ENCODE measurements at places on chromosomes 4 and X.

- DNase-seq = no peak
Measured at GRCh38 chrX:112025753-112026152, 56.8 kb downstream of the TRPC5 start.

DNA sequence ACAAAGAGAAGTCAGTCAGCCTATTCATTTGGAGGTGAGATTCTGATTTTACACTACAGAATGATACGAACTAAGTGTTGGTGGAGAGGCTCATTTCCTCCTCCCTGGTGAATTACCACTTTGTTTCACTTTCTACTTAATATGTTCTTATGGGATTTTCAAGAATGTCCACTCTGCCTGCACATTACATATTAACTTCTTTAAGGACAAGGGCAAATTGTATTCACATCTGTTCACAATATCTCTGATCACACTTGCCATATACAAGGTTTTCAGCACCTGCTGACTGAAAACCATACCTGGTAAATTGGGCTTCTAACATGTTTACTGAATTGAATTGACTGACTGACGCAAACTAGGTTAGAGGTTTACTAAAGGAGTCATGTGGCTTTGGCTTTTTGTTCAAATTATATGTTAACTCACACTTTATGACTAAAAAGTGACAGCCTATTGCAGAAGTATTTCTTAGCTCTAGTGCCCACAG, 188.4 kb upstream of the MBNL3 start:
- no peak for DNase-seq

DNA sequence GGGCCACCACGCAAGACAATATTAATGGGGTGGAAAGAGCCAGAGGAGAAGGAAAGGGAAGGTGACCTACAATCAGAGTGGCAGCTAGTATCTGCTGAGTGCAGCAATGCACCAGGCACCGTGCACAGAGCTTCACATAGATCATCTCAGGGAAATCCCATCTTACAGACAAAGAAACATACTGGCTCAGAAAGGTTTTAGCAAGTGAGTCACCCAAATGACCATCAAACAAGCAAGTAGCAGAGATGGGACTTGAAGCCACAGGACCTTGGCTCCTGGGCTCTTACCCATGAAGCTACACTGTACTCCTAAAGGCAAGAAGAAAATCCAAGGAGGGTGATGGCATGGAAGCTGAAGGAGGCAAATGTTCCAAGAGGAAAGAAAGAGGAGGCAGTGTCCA, 6.8 kb downstream of the ANXA5 start:
- no peak for DNase-seq

GRCh38 chrX:24259544-24260240, 54.2 kb downstream of the SUPT20HL2 start:
- no peak for DNase-seq

- DNase-seq = no peak
Measured at GRCh38 chr4:14218641-14219040, 591.1 kb upstream of the BOD1L1 start.

GRCh38 chr4:169399976-169400767, 129.4 kb upstream of the SH3RF1 start:
- DNase-seq = no peak

DNA sequence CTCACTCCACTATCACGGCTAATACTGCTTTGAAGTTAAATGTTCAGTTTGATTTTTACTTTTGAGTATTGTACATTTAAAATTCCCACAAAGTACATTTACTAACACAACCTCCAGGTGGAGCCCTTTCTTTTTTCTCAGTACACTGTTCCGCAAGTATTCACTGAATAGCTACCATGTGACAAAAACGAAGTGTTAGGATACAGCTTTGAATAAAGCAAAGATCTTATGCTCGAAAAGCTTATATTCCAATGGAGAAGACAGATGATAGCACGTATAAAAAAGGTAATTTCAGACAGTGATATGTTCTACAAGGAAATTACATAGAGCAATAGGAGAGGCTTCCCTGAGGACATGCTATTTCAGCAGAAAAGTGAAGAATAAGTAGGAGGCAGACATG, 60.7 kb upstream of the ABCG2 start:
- peak; percentile 18 for DNase-seq

DNA sequence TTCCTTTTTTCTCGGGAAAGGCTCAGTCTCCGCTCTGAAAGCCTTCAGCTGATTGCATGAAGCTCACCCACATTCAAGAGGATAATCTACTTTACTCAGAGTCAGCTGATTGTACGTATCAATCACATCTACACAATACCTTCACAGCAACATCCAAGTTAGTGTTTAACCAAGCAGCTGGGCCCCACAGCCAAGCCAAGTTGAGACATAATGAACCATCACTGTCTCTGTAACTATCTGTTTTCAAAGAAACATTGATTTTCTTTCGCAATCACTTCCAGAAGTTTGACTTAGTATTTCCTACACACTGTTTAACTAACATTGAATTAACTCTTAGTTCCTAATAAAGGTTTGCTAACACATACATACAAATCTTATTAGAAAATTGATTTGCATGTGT, 40.3 kb downstream of the RWDD4 start:
- no peak for DNase-seq

DNA sequence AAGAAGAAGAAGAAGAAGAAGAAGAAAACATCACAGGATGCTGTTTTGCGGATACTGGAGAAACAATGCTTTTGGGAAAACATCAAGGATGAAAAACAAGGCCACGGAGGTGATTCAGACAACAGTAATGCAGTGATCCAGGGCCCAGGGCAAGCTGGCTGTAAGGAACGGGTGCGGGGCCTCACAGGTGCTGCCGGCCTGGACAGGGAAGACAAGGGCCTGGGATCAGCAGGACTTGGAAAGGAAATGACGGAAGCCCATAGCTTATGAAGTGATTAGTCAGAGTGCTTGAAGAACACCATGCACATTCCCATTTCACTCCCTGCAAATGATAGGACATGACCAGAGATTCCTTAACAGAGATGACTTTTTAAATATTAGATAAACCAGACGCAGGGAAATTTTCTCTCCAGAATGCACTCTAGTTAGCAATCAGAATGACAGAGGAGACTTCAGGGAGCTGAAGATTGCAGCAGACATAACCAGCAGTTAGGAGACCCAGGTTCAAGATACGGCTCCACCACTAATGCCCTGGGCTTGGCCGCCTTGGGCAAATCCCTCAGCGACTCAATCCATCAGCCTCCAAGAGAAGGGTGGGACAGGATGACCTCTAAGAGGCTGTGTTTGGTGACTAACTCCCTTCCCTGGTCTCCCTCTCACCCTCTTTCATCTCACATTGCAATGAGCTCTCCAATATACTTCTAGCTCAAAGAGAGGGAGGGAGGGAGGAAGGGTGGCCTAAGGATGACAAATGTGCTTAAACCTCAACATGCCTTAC, 54.1 kb downstream of the APBB2 start:
- DNase-seq = no peak

GRCh38 chr4:188145601-188146000, 6.4 kb downstream of the TRIML1 start:
- no peak for DNase-seq

- no peak for DNase-seq
Measured at GRCh38 chr4:109451544-109452273, 18.1 kb downstream of the SEC24B start.

DNA sequence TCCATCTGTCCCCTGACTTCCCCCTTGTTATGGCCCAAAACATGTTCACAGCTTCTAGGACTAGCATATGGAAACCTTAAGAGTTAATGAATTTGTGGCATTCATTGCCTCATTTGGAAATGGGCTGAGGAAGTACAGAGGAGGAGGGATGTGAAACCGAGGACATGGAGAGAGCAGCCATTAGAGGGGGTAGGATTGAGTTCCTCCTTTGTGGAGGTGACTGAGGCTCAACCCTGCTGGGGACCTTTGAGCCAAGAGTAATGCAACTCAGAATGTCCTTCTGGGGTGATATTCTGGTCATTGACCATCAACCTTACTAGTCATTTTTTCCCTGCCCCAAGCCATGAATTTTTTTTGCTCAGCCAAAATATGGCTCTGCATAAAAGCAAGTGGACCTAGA, 109.4 kb downstream of the ZNF518B start:
- DNase-seq = no peak

DNA sequence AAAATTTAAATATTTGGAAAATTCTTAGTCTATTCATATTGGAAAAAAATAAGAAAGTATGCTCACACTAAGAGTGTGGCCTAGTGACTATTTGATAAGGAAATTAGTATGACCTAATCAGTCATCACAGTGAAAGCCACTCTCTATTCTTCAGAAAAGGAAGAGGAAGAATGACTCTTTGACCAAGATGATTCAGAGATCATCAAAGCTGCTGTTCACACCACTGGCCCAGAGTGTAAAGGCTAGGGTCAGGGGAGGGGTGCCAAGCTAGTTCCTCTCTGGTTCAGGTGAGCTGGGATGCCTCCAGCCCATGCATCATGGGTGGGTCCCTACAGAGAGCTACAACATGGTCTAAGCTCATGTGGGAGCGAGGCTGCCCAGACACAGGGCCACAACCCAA, 396.9 kb upstream of the NDST3 start:
- no peak for DNase-seq

GRCh38 chr4:82606622-82607021, 44.8 kb upstream of the TMEM150C start:
- no peak for DNase-seq

GRCh38 chr4:75016472-75016871, 83.6 kb downstream of the PARM1 start:
- no peak for DNase-seq

DNA sequence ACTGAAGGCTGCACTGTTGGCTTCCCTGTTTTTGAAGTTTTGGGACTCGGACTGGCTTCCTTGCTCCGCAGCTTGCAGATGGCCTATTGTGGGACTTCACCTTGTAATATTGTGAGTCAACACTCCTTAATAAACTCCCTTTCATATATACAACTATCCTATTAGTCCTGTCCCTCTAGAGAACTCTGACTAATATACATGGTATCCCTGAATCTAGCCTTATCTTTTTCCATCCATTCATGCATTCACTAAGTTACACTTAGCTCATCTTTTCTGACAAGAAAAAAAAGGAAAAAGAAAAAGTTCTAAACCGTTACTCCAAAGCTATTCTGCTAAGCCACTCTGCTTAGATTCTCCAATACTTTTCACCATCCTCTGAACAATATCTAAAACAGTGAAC, 1260.2 kb upstream of the PCDH7 start:
- DNase-seq = no peak

- no peak for DNase-seq
Measured at GRCh38 chr4:48483006-48483776, at the start of gene SLC10A4. SLC10A4 (plus strand) TSS chr4:48483343; CDS start chr4:48483562, 219 bp downstream.

DNA sequence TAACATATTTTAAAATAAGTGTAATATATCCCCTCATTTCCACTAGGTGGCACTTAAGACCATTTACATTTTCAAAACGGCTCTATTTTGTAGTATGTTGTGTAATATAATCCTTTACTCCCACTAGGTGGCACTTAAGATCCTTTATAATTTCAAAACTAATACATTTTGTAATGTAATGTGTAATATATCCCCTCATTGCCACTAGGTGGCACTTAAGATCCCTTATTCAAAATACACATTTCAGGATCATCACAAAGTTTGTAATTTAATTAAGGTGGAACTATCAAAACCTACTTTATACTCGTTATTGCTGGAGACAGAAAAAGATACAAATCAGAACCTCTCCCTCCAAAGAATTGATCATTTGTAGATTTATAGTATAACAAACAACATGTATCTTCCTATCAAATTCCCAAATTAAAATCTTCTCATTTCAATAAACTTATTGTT, 132.5 kb downstream of the ARHGAP6 start:
- no peak for DNase-seq

GRCh38 chr4:125390126-125390525, 75.4 kb downstream of the FAT4 start:
- no peak for DNase-seq

DNA sequence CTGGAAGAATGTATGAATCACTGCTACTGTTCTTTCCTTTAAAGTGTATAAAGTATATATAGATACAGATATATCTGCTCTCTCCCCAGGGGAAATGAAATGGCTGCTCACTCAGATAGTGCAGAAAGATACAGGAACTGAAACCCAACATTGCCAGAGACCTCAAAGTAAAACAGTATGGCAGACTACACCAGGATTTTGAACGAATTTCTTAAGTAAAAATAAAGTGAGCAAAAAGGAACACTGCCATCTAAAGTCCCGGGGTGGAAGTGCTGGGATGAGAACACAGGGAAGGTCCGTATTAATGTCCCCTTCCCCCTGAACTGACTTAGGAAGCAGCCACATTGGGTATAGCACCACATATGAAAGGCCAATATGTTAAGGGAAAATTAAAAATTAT, 93.4 kb downstream of the TMA16 start:
- DNase-seq = no peak

- DNase-seq = no peak
Measured at GRCh38 chr4:139300431-139301112, 733 bp upstream of the NAA15 start.

DNA sequence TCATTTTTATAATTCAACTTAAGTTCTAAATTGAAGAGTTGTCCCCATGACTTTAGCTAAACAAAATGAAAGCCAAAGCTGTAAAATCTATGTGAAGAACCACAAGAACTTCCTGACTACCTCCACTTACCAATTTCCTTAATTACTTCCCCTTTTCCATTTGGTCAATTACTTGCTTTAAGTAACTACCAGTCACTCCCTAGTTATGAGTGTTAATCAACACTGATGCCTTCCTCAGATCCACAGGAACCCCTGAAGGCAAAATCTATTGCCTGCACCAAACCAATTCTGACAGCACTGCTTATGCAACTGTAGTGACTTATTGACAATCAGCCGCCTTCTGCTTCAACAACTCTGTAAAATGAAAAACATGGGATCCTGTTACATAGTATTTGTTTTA, 10.5 kb downstream of the RBMX start:
- no peak for DNase-seq

DNA sequence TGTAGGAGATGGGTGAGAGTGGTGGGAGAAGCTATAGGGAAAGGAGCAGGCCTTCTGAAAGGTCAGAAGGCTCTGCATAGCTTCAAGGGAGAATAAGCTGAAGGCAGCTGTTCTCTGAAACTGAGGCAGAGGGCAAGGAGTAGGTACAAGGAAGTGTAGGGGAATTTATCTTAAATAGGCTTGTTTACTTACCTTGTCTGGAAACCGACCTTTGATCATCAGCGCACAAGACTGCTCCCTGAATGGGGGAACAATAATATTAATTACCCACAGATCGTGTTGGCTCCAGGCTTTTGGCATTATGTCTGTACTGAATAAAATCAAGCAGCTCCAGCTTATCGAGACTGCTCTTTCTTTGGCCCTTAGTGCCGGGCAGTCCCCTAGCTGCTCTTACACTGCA, 175.5 kb upstream of the MAGEB16 start:
- no peak for DNase-seq

DNA sequence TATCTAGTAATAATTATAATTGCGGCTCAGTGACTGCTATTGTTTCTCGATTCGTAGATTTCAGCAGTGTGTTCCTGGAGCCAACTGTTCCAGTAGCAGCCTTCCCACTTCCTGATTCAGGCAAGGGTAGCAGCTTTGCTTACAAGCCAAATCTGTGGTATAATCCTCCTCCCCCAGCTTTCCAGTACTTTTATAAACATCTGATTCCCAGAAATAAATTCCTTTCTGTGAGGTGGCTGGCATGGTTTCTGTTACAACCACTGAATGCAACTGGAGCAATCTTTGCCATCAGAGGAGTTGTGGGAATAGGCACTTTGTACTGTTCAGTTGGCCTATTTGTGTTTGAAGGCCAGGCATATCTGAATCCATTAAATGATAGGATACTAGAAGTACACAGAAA, 80.0 kb downstream of the GLRA3 start:
- no peak for DNase-seq
